ENCODE measurements at places on chromosomes 4 and X.

DNA sequence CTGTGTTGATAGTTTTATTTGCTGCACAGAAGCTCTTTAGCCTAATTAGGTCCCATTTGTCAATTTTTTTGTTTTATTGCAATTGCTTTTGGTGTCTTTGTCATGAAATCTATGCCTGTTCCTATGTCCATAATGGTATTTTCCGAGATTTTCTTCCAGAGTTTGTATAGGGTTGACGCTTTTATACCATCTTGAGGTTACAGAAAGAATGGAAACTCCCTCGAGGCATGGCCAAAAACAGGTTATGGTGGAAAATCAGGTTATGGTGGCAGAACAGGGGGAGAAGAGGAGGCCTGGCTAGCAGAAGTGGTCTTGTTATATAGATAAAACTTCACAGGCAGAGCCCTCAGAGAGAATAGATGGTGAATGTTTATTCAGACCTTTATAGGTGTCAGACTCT, 21.6 kb downstream of the OPHN1 start:
- DNase-seq = no peak

GRCh38 chrX:120244395-120244734, 6.2 kb upstream of the ZBTB33 start:
- no peak for DNase-seq

- DNase-seq = no peak
Observed at GRCh38 chrX:130801901-130802300, 101.1 kb downstream of the ENOX2 start.

DNA sequence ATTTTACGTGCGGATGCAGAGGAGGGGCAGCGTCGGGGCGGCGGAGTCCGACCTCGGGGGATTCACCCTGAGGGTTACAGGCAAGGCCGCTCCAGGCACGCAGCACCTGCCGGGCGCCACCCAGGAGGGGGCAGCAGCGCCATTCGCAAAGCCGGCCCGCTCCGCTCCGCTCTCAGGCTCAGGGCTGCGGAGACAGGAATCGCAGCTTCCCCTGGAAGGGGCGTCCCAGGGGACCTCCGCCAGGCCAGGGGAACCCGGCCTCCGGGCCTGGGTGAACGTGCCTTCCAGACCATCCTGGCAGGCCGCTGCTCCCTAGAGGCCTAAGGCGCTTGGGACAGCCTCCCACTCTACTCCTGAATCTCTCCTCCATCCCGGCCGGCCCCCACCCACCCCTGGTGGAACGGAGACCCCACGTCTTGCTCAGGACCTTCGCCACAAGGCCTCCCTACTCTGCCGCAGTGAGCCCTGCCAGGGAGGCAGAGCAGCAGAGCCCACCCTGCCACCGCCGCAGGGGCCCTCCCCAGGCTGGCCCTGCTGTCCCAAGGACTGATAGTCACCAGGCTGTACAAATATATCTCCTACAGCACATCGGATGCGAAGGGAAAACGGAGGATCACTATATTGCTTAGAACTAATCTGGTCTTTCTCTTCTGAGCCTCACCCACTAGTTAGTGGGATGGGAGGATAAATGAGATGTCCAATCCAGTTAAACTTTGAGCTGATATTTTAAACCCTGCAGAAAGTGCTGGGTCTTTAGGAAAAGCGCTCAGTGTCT, 115.0 kb downstream of the SMIM20 start:
- DNase-seq = peak; percentile 86

GRCh38 chr4:24241511-24241910, 342.8 kb downstream of the DHX15 start:
- DNase-seq = no peak

GRCh38 chr4:159764343-159764952, 661.6 kb downstream of the RAPGEF2 start:
- DNase-seq = peak; percentile 3

DNA sequence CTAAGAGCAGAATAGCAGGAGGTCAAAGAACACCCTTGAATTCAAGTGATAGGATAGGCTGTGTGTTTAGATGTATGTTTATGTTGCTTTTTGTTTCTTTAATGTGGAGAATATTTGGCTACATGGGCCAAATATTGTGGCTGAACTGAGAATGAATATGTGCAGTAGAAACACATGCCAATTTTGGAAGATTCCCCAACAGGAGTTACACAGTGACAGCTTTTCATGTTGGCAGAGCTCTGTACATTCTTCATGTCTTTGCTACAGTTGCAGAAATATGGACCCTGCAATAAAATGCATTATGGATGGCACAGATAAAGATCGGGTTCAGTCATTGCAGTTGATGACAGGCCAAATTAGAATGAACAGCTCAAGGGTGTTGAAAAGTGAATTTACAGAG, 82.8 kb upstream of the SLC4A4 start:
- DNase-seq = no peak

GRCh38 chrX:68932611-68933010, 103.8 kb downstream of the EFNB1 start:
- DNase-seq = no peak

DNA sequence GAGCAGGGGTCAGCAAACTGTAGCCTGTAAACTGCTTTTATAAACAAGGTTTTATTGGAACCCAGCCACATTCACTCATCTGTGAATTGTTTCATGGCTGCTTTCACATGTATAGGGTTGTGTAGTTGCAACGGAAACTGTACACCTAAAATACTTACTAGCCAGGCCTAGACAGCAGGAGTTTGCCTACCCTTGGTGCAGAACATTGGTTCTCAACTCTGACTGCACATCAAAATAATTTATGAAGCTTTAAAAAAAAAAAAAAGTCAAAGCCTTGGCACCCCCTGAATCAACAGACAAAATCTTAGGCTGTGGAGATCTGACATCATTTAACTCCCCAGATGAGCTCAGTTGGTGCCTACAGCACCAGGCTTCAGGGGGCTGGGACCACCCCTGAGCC, 27.8 kb downstream of the ADGRA3 start:
- DNase-seq = no peak

DNA sequence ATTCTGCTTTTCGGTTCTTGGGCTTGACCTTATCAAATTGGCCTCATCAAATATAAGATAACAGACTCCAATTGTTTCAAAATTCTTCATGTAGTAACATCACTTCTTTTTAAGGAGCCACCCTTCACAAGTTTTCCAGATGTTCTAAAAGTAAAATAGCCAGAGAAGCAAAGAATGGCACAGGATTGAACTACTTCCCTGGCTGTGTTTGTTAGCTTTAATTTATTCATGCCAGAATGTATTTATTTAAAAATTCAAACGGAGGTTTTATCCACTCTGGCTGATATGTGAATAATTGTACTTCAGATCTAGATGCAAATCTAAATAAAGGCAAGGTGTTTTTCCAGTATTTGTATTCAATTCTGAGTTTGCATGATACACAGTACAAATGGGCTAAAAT, 581.3 kb upstream of the TENM3 start:
- no peak for DNase-seq

- no peak for DNase-seq
Observed at GRCh38 chrX:16603822-16604221, 46.1 kb upstream of the S100G start.

- no peak for DNase-seq
Observed at GRCh38 chr4:29970626-29971025, 749.5 kb upstream of the PCDH7 start.

DNA sequence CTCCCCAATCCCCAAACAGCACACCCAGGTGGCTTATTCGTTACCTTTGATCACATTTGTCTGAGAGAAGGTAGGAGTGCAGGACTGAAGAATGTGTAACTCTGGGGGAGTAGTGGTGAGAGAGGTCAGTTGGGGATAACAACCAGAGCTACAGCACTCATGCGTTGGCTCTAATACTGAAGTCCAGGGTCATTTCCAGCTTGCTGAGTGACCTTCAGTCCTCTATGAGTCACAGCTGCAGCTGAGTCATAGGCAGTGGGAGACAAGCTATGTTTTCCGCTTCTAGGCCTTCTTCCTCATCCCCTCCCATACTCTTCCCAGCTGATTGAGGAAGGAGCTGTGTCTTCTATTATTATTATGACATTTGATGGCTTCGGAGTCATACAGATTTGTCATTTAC, 31.6 kb upstream of the CT47C1 start:
- DNase-seq = no peak

GRCh38 chrX:5957506-5957905, 271.2 kb downstream of the NLGN4X start:
- DNase-seq = no peak
